ENCODE measurements at places on chromosomes 12 and 14.

- DNase-seq, result no peak
These were observed 36.2 kb downstream of the PAPOLA start for GRCh38 chr14:96538097-96538989.

- DNase-seq, result no peak
These were observed 217.7 kb upstream of the DCN start for GRCh38 chr12:91400271-91400670.

GRCh38 chr14:56422221-56422620 lies 157.4 kb upstream of the TMEM260 start:
- no peak for DNase-seq

GRCh38 chr14:50156111-50156510 lies 39.7 kb upstream of the VCPKMT start:
- no peak for DNase-seq

GRCh38 chr12:57224973-57225679 lies 4.4 kb upstream of the SHMT2 start:
- no peak for DNase-seq

DNA sequence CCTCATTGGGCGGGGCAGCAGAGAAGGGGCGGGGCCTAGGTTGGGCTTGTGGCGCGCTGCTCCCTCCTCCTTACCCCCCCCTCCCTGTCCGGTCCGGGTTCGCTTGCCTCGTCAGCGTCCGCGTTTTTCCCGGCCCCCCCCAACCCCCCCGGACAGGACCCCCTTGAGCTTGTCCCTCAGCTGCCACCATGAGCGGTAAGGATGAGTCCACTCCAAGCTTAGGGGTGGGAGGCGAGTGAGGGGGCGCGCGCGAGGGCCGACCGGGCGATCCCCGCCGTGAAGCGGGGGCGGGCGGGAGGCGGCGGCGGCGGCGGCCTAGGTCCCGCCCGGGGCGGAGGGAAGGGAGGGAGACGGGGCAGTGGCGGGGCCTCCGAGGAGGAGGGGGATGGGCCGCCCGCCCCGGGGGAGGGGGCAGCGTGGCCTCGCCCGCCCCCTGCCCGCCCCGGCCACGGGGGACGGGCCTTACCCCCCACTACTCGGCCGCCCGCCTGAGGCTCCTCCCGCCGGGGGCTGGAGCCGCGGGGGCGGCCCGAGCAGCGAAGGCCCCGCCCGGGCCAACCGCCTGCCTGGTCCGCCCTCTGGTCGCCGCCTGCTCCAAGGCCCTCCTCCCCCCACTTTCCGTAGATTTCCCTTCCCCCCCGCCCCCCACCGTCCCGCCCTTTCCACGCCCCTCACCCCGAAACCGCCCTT lies at the start of gene SP1:
SP1 (plus strand) TSS at position 73 of the 690 bp plus-strand sequence; CDS start at position 189, 116 bp downstream.
- peak; percentile 79 for DNase-seq

- no peak for DNase-seq
These were observed 979 bp upstream of the BIN2 start for GRCh38 chr12:51324953-51325352.

DNA sequence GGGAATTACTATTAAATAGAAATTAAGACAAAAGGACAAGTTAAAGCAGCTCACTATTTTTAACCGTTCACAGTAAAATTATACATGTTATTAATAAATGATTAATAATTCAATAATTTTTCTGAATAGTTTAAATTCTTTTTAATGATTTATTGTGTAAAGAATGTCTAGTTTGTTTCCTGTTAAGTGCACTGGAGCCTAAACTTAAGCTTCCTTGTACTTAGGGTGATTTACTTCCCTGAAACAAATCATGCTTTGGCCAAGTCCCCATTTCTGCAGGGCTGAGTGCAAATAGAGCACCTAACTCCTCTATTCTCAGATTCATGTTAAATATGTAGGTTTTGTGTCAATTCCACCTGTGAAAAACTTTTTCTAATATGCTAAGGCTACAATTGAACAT lies 188.9 kb upstream of the PDZRN4 start:
- no peak for DNase-seq

DNA sequence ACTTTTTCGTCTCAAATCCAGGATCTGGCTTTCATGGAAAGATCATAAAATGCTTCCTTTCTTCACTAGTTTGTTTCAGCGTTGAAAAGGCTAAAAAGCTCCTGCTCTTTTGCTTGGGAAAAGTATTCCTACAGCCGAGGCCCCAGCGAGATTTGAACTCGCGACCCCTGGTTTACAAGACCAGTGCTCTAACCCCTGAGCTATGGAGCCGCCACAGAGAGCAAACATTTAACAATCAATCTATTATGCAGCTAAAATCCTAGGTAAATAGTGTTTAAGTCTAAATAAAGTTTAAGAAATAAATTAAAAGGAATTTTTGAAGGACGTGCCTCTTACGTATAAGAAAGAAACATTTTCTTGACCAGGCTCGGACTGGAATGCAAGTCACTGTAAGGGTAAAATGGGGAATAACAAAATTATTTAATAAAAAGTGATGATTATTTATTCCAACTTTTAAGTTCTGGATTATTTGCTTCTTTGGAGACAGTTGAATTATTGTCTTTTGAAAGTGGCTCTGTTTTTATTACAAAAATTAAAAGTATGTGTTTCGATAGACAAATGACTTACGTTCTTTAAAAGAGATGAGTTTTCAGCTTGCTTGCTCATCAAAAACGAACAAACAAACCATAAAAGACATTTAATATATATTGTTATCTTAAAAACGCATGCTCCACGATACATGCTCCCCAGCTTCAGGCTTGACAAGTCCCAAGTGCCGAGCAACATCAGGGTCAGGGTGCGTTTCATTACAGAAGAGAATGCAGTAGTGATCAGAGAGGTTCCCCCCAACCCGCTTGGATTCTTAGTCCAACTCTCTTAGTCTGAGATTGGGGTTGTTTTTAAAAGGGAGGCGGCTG lies 10.2 kb downstream of the OR6S1 start:
- DNase-seq, result no peak

- DNase-seq, result no peak
These were observed 111.2 kb downstream of the KICS2 start for GRCh38 chr12:64110864-64111263.

GRCh38 chr12:5705791-5706190 lies 239.3 kb downstream of the ANO2 start:
- no peak for DNase-seq

DNA sequence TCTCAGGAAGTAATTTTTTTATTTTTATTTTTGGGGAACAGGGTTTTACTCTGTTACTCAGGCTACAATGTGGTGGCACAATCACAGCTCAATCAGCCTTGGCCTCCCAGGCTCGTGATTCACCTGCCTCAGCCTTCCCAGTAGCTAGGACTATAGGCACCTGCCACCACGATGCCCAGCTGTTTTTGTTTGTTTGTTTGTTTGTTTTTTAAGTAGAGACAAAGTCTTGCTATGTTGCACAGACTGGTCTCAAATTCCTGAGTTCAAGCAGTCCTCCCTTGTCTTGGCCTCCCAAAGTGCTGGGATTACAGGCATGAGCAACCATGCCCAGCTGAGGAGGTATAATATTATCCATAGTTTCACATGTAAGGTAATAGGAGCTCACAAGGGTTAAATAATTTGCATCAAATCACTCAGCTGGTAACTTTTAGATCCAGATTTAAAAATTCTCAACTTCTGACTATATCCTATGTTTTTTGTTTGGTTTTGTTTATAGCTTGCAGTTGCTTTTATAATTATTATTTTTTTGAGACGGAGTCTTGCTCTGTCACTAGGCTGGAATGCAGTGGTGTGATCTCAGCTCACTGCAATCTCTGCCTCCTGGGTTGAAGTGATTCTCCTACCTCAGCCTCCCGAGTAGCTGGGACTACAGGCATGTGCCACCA lies 629.3 kb downstream of the DIO2 start:
- no peak for DNase-seq

DNA sequence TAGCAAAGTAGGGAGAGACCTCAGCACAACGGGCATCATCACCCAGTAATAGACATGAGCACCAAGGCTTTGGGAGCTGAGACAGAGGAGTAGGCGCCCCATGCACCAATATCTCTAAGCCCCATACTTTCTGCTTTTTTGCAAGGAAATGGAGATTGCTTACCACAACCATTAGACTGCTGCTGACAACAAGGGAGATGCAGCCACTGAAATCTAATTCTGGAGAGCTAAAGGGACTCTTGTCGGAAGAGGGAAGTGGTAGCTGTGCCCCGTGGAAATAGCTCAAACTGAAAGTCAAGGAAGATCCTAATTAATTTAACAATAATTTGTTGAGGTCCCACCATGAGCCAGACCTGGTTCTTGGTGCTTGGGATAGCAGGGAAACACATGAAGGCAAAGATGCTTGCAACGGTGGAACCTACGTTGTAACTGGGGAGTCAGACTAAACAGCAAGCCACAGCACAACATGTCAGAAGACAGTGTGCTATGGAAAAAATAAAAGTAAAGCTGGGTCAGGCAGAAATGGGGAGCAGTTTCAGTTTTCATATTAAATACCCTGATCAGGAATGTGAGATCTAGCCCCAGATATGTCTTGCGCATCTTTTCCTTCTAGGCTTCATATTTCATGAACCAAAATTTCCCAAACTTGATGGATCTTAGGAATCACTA lies 1131.0 kb downstream of the BCL11B start:
- DNase-seq, result no peak

GRCh38 chr12:75771023-75771422 lies 259.6 kb upstream of the KRR1 start:
- no peak for DNase-seq

DNA sequence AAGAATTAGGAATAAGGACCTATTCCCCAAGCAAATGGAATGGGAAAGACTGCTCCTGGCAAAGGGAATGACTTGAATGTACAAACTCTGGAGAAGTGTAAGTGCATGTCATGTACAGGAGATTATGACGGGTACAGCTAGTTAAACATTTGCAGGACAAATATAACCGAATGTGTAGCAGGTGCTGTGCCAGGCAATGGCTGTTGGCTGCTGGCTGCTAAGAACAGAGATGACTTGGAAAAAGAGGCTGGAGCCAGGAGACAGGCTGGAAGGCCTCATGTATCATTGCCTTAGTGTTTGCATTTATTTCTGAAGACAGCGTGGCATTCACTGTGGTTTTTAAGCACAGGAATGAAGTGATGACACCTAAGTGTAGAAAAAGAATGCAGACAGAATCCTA lies 136.8 kb downstream of the TTC8 start:
- no peak for DNase-seq

DNA sequence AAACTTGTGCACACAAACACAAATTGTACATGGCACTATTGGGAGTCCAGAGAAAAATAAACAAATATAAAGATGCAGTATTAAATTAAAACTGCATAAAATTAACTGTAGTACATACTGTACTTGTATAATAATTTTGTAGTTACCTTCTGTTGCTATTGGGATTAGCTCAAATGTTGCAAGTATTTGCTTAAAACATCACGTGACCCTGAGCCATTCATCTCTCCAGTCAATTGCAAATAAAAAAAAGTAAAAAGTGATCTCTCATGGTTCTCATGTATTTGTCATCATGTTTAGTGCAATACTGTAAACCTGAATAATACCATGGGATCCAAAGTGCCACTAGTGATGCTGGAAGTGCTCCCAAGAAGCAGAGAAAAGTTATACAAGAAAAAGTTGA lies 88.1 kb upstream of the NAV3 start:
- no peak for DNase-seq

GRCh38 chr14:90661866-90662265 lies 154.4 kb downstream of the TTC7B start:
- no peak for DNase-seq

DNA sequence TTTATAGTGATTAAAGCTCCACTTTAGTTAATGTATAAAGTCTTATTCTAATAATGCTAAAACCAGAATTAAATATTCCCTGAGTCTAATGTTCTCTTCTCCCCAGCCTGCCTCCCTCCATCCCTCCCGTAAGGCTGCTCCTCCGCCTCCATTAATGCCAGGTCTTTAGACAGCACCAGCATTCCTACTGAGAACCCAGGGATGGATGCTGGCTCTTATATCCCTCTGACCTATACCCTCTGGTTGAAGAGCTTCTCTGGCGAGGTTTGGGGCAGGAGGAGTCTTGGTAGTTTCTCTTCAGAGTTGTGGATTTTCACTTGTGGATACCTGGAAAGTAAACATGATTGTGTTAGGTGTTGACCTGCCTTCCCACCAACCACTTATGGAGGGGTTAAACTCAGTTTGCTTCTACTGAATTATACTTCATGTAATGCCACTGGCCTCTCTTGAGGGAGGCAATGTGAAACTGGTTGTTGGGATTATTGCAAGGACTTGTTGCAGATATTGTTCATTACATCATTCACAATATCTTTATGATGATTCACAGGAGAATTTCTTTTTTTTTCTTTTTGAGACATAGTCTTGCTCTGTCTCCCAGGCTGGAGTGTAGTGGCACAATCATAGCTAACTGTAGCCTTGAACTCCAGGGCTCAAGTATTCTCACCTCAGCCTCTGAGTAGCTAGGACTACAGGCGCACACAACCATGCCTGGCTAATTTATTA lies 11.1 kb upstream of the SMAGP start:
- DNase-seq, result no peak

DNA sequence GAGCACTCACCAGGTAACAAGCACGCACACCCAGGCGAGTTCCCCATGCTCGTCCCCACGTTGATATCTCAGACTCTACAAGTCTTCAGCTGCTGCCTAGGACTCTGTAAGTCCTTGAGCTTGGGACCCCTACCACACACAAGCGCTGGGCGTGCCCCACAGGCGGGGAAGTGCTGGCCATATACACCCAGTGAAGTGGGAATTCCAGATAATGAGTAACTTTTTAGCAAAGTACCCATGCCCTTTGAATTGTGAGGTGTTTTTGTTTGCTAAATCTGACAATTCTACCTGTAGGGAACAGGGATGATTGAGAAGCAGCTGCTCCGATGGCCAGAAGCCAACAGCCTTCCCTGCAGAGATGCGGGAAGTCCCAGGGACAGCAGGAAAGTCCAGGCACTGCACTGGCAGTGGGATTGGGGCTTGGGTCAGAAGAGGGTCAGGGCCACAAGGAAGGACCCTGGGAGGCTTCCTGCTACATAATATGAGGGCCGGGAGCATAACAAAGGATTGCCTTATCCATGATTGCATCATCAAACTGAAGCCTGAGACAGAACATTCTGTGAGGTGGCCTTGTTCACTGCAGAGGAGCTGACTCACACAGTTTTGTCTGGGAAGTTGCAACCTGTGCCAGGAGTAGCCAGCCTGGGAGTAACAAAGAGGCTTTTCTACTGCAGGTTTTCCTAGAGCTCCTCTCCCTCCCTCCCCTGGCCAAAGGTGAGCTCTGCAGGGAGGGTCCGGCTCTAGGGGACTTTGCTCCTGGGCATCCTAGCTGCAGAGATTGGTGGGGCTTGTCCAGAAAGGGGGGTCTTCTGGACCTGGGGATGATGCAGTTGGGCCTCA lies 13.2 kb upstream of the SERPINA3 start:
- no peak for DNase-seq

GRCh38 chr12:123150275-123150743 lies 581 bp downstream of the PITPNM2 start:
- DNase-seq, result no peak

DNA sequence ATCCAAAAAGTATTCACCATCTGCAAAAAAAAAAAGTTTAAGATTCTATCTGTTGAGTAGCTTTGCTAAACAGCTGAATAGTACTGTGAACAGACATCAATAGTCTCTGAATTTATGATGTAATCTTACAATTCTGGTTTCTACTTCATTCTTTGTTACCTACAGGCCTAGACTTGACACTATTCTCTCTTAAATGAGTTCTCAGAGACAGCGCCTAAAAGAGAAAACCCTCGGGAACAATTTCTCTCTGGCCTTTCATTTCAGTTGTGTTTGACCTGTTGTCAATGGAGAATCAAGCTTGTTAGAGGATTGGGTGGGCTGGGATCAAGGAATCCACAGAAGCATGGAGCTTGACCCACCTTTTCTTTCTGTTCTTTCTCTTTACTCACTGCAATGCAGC lies 5.9 kb upstream of the TWF1 start:
- DNase-seq, result no peak
